ENCODE measurements at places on chromosomes 13 and 19.

DNA sequence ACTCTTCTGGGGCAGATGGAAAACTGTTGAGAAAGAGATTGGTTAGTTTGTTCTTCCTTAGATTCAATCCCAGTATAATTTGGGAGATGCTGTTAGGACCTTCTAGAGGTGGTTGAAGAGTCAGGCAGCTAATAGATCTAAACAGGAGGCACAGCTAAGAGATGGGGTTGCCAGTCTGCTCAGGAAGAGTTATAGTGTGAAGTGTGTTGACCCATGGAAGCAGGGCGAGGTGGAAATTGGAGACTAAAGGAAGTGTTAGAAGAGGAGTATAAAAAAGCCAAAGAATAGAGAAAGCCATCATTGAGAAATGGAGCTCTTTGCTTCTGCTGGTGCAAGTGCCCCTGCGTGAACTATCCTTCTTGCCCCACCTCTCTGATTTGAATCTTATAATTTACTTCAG is 3.8 kb upstream of the OXGR1 start:
- DNase-seq: no peak

- no peak for DNase-seq
Measured at GRCh38 chr19:11538232-11539036, at the start of gene CNN1. CNN1 (plus strand) TSS chr19:11538851; CDS start chr19:11538928, 77 bp downstream.

- no peak for DNase-seq
Measured at GRCh38 chr13:51549050-51549449, 35.2 kb upstream of the WDFY2 start.

DNA sequence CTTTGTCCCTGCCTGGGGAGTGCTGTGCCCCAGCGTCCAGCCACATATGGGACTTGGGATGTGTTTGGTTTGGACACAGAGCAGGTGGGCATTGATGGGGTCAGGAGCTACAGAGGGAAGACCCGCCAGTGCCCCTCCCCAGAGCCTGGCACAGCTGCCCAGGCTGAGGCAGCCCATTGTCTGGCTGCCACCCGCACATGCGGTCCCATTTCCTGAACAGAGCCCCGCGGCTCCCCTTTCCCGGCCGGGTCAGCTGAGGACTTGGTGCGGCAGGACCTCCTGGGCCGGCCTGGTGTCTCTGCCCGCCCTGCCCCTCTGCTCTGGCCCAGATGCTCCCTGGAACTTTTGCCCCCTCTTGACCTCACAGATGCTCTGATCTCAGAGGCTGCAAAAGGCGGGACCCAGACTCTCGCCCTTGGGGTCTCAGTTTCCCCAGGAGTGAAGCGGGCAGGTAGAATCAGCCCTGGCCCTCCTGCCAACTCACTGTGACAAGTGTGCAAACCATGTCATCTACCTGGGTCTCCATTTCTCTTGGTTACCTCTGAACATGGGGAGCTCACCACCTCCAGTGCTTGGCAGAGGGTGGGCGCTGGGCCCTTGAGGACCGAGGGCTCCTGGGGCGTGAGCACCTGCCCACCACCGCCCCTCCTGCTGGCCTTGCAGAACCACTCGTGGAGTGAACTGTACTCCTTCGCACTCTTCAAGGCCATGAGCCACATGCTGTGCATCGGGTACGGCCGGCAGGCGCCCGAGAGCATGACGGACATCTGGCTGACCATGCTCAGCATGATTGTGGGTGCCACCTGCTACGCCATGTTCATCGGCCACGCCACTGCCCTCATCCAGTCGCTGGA is 17.8 kb downstream of the HCN2 start:
- DNase-seq: no peak

GRCh38 chr19:28456708-28457320 is 756.1 kb downstream of the UQCRFS1 start:
- no peak for DNase-seq

- DNase-seq: no peak
Measured at GRCh38 chr19:35991731-35992450, 3.1 kb upstream of the SDHAF1 start.

DNA sequence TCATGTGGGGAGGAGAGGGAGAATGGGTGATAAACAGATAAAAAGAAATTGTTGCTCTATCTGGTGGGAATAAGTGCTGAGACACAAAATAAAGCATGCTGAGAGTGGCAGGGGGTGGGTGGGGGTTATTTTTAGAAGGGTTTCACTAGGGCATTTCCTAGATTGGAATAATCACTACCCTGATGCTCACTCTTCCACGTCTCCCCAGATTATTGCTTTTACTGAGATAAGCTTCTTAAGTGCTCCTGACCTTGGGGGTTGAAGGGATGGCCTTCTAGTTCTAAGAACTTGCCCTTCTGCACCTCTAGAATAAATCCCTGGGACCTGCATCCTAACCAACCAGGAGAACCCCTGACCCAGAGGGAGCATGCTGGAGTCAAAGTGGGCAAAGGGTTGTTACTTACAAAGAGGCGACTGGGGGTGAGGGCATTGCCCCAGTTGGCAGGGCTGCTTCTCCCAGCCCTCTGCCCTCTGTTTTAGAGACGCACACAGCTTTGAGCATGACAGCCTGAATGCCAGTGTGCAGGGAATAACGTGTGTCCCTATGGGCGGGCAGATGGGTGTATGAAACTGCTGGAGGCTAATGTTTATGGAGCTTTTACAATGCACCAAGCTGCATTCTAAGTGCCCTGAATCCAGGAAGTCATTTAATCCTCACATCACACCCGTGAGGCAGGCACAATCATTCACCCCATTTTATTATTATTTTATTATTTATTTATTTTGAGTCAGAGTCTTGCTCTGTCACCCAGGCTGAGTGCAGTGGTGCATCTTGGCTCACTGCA is 743 bp downstream of the RDH8 start:
- DNase-seq: no peak

- no peak for DNase-seq
Measured at GRCh38 chr13:95100525-95101433, 200.5 kb downstream of the ABCC4 start.

DNA sequence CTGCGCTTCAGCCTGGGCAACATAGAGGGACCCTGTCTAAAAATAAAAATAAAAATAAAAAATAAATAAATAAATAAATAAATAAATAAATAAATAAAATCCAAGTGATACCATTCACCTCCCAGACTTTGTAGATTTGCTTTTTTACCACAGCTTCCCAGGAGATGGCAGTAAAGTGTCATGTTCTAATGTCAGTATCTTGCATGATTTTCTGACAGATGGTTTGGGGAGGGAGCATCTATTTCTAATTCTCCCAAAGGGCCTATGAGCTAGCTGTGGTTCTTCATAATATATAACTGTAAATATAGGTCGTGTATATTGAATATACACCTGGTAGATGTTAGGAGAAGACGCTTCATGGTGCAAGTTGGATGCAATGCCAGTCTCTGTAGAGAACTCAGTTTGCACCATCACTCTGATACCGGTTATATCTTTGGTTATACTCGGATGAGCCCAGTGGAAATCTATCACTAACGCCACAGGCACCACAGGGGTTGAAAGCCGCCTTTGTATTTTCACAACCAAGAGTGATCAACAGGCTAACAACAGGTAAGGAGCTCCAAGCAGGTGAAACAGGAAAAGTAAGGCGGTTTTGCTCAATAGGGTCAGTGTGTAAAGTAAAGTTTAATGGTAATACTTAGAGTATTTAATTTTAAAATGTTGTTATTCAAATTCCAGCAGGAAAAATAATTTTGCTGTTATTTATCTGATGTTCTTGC is 13.9 kb downstream of the APLP1 start:
- peak; percentile 20 for DNase-seq

DNA sequence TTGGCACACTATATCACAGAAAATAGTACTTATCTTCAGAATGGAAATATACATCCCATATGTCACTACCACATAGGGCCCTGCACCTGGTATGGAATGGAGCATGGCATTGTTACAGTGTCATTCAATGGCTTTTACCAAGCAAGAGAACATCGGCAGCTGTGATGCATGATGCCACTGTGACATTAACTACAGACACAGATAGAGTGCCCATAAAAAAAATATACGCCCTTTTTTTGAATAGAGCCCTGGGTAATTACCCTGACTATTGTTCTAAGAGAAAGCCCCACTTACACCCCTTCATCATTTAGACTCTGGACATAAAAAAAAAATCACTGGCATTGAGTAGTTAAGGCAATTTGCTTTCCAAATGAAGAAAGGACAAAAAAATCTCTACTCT is 320.3 kb downstream of the DNAJC15 start:
- DNase-seq: no peak

GRCh38 chr13:60384911-60385310 is 12.1 kb upstream of the TDRD3 start:
- no peak for DNase-seq

DNA sequence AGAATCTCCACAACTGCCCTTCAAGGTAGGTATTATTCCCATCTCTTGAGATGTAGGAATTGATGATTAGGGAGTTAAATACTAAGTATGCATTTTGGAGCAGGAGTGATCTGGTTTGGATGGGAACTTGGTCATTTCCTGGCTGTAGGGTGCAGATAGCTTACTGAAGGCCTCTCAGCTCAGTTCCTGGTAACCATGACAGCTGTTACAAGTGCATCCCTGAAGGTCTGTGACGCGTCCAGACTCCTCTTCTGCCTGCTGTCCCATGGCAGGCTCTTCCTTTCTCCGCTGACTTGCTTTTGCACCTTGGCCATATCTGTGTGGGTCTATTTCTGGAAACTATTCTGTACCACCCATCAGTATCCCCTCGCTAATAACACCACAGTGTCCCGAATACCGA is 387.8 kb downstream of the ZNF536 start:
- DNase-seq: no peak

DNA sequence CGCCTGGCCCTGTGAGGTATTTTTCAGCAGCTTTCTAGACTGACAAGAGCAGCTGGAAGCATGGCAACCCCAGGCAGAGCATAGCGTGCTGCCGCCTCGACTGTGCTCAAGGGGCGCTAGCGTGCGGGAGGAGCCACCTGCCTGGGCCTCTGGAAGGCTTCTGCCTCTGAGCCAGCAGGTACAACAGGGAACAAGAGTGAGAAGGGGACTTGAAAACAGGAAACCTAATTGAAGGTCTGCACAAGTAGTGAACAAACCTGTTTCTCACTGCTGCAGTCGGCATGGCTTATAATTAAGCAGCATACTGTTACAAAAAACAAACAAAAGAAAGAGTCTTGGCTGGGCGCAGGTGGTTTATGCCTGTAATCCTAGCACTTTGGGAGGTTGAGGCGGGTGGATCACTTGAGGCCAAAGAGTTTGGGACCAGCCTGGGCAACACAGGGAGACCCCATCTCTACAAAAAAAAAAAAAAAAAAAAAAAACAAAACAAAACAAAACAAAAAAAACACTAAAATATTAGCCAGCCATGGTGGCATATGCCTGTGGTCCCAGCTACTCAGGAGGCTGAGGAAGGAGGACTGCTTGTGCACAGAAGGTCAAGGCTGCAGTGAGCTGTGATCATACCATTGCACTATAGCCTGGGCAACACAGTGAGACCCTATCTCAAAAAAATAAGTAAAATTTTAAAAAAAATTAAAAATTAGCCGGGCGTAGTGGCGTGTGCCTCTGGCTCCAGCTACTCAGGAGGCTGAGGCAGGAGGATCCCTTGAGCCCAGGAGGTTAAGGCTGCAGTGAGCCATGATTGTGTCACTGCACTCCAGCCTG is 12.6 kb upstream of the GARRE1 start:
- DNase-seq: no peak

- DNase-seq: no peak
Measured at GRCh38 chr13:35140831-35141230, 198.8 kb downstream of the NBEA start.

Measured in T follicular helper cell (primary cell).